Smooth muscle cell of the pulmonary artery (primary cell): ENCODE measurements at places on chromosomes 2 and 18. TPM values are rescaled to one million over a fixed set of nuclear protein-coding genes. Genes with fewer than 3 reads are reported as not detected.

The VWC2L gene
- not detected in 2 replicates for total RNA-seq

The DHRS9 gene
- total RNA-seq: 0.98 and 2.7 TPM in 2 replicates

The SCG2 gene
- total RNA-seq: 5.1 and 37.2 TPM in 2 replicates

The HOXD9 gene
- not detected in 2 replicates for total RNA-seq

The SANBR gene
- 8.9 and 10.4 TPM in 2 replicates for total RNA-seq

The CYP27A1 gene
- 6.8 and 13.7 TPM in 2 replicates for total RNA-seq

The EDAR gene
- total RNA-seq: under 0.01 TPM in 1 of 2 replicates, not detected in the other

The IL18RAP gene
- 0.07 TPM in 1 of 2 replicates, not detected in the other for total RNA-seq

The TFPI gene
- 150 and 489 TPM in 2 replicates for total RNA-seq

The EMILIN1 gene
- total RNA-seq: 283 and 480 TPM in 2 replicates

The MC5R gene
- not detected in 2 replicates for total RNA-seq

The PJVK gene
- 1.2 and 2.5 TPM in 2 replicates for total RNA-seq

The APCDD1 gene
- 0.96 and 8.2 TPM in 2 replicates for total RNA-seq

The ZNF892 gene
- 5.2 and 5.5 TPM in 2 replicates for total RNA-seq

The PDE11A gene
- 0.20 and 0.50 TPM in 2 replicates for total RNA-seq

The BMP10 gene
- not detected in 2 replicates for total RNA-seq
